ENCODE measurements at places on chromosomes 12 and 14.

- no peak for DNase-seq
Observed at GRCh38 chr14:53925201-53925766, 31.3 kb downstream of the BMP4 start.

- DNase-seq = no peak
Observed at GRCh38 chr12:57027011-57027804, 10.9 kb upstream of the TAC3 start.

GRCh38 chr12:5912437-5913334, 32.4 kb downstream of the ANO2 start:
- DNase-seq = no peak

DNA sequence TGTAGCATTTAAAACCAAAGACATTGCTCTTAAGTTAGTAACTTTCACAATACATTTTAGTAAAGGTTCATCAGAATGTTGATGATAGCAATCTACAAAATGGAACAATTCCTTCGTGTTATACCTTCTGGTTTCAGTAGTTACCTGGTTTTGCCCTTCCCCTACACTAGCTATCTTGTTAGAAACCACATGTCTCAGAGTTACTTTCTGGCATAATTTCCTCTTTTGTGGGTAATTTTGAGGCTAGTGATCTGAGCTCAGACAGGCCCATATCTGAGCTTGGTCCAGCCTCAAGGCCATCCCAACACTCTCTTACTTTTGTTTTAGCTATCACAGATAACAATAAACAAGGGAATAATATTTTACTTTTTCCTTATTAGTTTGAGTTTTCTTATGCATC, 196.9 kb downstream of the KITLG start:
- no peak for DNase-seq

GRCh38 chr12:34206061-34206785, 183.9 kb downstream of the ALG10 start:
- no peak for DNase-seq

GRCh38 chr12:70227911-70228310, 15.3 kb upstream of the CNOT2 start:
- no peak for DNase-seq

Measured in GM03348 (cell line).